ENCODE measurements at places on chromosomes 1 and 21.

- no peak for DNase-seq
Measured at GRCh38 chr21:36710729-36711048, 11.8 kb downstream of the SIM2 start.

DNA sequence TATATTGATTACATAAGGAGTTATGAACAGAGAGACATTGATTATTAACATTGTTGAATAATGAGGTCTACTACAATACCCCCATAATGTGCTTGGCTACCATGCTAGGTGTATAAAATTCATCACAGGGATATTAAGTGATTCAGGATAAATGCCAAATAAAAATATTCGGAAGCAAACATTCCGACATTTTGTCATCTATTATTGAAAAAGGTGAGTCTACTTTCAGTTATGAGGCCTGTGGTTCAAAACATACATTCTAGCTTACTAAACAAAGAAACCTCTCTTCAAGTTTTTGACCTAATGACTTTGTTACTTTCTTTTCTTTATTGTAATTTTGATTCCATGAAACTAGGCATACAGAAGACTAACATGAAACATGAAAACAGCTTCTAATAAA is 190.3 kb upstream of the GREM2 start:
- DNase-seq: no peak

- no peak for DNase-seq
Measured at GRCh38 chr1:27951396-27951795, 8.4 kb upstream of the XKR8 start.

DNA sequence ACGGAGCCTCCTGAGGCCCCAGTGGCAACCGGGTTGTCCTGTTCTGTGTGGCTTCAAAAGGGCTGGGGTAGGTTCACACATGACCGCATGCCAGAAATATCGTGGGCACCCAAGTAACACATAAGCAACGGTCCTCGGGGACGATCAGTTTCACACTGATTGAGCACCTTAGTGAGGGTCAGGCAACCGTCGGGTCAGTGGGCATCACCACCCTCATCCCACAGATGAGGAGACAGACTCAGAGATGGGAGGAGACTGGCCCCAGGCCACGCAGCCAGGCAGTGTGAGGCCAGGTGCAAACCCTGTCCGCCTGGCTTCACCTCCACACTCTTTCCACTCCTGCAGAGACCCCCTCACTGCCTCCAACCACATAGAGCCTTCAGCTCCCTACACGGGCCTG is 309.8 kb downstream of the MATN1 start:
- no peak for DNase-seq

GRCh38 chr1:116134476-116134773 is 23.2 kb downstream of the MAB21L3 start:
- DNase-seq: no peak

DNA sequence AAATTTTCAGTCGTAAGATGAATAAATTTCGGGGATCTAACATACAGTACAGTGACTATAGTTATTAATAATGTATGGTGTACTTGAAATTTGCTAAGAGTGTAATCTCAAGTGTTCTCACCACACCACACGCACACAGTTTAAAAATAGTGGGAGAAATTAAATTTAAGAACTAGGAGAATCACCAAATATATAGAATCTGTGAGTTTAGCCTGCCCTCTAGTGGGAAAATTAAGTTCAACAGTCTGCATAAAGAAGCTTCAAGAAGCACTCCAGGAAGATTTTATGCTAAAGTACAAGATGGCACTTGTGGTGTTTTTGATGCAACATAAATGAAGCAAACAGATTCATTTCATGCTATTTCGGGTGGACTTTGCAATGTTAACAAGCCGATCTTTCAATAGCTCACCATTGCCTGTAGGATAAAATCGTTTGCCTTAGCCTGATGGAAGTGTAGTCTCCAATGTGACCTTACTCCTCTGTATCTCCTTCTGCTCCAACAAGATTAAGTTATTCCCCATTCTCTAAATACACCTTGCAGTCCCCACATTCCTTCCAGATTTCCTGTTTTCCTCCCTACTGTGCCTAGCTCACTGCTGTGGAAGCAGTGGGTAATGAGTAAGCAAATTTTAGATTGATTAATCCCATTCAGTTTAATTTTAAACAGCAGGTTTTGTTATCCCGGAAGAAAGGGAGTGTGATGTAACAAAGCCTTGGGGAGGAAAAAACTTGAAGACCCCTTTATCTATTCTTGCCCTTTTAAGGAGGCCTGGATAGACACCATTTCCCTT is 8.7 kb upstream of the PIK3C2B start:
- no peak for DNase-seq

DNA sequence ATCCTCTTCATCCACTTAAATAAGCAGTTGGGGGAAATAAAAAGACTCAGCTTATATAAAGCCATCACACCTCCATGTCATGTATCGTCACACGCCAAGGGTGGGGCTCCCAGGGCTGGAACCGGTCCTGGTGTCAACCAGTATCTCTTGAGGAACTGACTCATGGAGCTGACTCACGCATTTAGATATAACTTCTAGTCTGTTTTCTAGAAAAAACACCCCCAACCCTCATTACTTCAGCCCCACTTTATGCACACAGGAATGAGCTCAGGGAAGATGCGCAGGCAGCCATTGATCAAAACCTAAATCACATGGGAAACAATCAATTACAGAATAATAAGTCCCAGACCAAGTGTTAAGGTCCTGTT is 6.9 kb upstream of the IL22RA1 start:
- peak; percentile 38 for DNase-seq

DNA sequence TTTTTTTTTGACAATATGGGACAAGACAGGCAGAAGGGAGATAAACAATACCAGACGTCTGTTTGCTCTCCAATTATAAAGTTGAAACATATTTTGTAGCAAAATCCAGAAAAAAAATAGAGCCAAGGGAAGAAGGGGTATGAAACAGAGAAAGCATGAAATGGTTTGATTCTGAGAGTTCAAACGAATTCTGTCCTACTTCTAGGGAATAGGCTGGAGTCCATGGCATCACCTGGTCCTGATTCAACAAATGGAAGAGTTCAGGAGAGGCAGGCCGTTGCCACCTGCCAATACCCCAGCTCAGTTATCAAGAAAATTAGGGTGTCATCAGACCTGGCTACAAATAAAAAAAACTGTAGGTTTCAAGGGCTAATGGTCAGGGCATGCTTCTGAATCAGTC is 71.8 kb downstream of the CLSTN1 start:
- DNase-seq: no peak

- no peak for DNase-seq
Measured at GRCh38 chr1:100279954-100280682, 14.1 kb downstream of the RTCA start.

DNA sequence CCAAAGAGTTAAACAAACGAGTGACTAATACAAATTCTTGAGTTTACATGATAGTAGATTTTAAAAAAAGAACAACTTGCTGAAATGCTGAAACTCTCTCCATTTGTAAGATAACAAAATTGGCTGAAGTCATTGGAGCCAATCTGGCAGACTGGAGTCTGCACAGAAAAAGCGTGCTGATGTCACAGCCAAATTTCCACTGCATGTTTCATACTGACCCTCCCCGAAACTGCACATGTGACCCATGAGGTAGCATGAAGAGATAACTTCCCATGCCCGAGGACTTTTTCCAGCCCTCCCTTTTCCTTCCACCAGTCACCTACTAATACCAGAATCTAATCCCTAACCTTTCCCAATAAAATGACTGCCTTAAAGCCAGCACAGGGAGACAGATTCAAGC is 1.2 kb upstream of the LELP1 start:
- no peak for DNase-seq

DNA sequence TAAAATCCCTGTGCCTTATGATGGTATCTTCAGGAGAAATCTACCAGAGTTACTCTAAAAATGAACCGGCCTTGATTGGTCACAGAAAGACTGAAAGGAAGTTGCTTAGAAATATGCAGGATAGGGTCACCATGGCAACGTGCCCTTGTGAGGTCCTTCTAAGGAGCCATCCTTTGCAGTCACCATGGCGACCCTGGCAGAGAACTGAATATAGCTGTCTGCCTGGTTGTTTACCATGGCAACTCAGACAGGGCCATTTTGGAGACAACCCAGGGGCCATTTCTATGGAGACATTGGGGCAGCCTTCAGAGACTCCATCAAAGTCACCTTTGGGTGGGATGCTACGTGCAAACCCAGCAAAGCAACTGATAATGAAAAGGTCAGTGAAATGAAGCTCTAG is 43.0 kb downstream of the SNX7 start:
- DNase-seq: no peak

GRCh38 chr1:186812570-186812969 is 16.2 kb upstream of the PLA2G4A start:
- no peak for DNase-seq

DNA sequence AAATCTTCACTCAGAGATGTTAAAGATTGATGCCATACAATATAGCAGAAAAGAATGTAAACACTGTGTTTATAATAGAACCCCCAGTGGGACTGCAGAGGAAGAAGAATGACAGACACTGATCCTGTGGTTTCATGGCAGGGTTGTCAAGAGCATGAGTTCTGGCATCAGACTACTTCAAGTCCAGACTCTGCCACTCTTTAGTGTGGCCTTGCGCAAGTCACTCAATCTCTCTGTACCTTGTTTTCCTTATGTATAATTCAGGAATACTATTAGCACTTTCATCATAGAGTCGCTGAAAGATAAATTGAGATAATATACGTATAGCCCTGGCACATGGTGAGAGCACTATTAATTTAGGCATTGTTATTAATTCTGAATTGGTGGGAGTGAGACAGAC is 38.5 kb upstream of the BCL9 start:
- DNase-seq: no peak

GRCh38 chr1:205445646-205445935 is 10.3 kb downstream of the BLACAT1 start:
- no peak for DNase-seq

GRCh38 chr1:18666317-18666920 is 35.8 kb downstream of the PAX7 start:
- no peak for DNase-seq

DNA sequence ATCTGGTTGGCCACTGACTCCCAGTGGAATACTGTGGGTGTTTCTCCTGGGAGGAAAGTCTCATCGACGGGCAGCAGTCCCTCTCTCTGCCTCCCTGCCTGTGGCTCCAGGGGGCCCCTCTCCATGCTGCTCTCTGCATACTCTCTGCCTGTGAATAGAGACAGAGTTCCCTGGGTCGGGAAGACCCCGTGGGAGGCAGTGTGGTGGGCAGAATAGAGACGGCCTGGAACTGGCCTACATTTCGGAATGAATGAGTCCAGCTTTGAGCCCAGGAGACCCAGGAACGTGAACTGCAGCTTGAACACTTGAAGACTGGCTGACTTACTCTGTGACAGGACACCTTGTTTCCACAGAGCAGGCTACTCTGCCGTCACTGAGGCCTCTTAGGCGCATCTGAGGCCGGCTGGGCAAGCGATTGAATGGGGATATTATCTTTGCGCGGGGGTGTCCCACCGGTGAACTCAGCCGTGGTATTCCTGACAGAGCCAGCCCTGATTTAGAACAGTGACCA is 64.0 kb downstream of the KIF21B start:
- DNase-seq: no peak

- DNase-seq: no peak
Measured at GRCh38 chr1:162719678-162720077, 70.8 kb upstream of the HSD17B7 start.

- DNase-seq: no peak
Measured at GRCh38 chr21:25341981-25342380, 265.3 kb downstream of the MRPL39 start.

DNA sequence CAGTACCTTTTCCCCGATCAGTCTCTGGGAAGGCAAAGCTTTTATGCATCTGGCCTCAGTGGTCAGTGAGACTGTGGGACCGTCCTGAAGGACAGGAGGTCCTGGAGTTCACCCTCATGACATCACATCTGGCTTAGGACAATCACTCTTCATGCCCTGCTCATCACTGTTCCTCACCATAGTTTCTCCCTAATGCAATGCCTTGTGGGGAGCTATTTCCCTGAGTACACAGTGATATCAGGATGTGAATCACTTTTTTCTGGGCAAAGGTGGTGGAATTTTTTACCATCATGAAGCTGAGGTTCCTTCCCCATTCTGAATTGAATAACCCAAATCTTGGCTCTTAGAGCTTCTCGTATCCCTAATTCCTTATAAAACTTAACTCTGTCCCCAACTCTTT is 34.8 kb upstream of the CFAP126 start:
- no peak for DNase-seq

GRCh38 chr1:230345139-230345885 is 80.8 kb downstream of the PGBD5 start:
- DNase-seq: no peak

GRCh38 chr1:216140730-216141524 is 282.3 kb downstream of the USH2A start:
- DNase-seq: no peak

DNA sequence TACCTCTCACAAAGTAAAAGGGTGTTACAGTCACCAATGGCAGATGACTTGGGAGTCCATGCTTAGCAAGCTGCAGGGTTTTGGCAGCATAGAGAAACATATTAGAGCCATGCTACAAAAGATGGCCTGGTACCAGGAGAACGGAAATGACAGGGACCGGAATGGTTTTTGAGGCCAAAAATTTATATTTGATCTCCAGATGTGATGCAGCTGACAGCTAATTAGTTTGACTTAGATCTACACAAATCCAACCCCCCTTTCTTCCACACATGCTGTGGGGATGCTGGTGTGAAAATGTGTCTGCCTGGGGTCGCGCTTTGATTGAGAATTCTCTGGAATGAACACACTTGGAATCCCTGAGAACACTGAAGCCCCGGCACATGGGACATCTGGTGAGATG is 26.5 kb downstream of the SYF2 start:
- no peak for DNase-seq

DNA sequence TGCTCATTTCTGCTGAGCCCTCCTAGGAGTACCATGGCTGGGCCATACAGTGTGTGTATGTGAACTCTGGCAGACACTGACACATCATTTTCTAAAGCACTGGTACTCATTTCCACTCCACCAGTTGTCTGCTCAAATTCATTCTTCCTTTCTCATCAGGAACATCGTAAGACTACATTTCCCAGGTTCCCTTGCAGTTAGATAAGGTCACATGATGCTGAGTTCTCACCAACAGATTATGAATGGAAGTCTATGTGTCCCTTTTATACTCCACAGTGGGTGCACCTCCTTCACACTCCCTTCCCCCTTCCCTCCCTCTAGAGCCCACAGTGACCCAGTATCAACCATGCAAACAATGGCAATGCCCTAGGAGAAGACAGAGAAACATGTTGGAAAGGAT is 38.3 kb upstream of the PAX7 start:
- DNase-seq: no peak

DNA sequence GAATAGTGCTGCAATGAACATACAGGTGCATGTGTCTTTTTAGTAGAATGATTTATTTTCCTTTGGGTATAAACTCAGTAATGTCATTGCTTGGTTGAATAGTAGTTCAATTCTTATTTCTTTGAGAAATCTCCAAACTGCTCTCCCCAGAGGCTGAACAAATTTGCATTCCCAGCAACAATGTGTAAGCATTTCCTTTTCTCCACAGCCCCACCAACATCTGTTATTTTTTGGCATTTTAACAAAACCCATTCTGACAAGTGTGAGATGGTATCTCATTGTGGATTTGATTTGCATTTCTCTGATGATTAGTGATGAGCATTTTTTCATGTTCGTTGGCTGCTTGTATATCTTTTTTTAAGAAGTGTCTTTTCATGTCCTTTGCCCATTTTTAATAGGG is 21.9 kb upstream of the EEIG2 start:
- DNase-seq: no peak

Measured in stimulated activated CD8-positive, alpha-beta memory T cell treated with anti-CD3 and anti-CD28 coated beads, Interleukin-15, amount 100 ng/mL, for 4 hours (primary cell).